Stimulated activated CD8-positive, alpha-beta memory T cell treated with anti-CD3 and anti-CD28 coated beads, Interleukin-7, amount 100 ng/mL, for 24 hours (primary cell): ENCODE measurements at places on chromosomes 7 and 10.

- no peak for DNase-seq
These were observed 3.1 kb downstream of the DYDC2 start for GRCh38 chr10:80359644-80360043.

GRCh38 chr7:118858651-118859149 lies 634.2 kb downstream of the ANKRD7 start:
- no peak for DNase-seq

DNA sequence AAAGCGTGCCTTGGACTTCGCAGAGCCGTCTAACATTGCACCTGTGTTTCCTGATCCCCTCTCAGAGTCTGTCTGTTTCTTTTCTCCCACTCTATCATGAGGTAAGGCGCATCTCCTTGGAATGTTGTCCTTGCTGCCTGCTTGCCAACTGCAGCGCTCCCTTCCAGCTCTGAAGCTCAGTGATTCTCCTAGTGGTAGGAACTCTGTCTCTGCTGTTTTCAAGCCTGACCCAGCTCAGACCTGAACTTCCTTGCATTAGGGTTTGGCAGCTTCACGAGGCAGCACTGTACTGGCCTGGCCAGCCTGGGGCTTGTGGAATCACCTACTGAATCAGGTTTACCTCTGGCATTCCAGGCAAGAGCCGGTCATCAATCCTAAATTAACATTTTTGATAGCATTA lies 123.9 kb downstream of the CREB5 start:
- no peak for DNase-seq

DNA sequence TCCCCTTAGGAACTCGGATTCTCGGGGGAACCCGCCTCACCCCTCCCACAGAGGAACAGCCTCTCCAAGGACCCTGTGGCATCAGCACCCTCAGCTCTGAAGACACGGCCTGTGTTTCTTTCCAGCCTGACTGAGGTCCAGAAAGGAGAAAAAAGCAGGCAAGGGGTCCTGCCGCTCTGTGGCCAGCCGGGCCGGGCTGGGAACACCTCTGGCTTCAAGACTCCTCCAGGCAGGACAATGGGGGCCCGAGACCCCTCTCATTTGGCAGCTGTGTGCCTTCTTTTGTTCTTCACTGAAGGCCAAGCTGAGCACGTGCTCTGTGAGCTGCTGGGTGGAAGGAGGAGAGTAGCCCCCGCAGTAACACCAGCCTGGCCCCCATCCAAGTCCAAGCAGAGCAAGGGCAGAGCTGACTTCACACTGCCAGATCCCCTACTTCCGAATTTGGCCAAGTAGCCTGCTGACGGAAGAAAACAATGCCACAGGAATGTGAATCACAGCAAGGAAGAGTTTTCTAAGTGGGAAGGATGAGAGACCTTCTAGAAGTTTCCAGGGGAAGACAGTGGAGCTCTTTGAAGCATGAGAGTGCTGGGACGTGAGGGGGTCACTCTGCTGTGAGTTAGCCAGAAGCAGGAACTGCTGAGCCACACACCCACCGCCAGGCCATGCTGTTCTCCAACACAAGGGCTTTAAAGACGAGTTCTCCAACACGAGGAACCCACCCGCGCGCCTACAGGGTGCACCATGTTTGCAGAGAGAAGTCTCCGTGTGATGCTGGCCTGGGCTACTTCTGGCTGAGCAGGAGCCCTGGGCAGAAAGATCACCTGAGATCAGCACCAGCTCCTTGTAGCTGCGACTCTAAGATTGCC lies 3.1 kb downstream of the CNPY1 start:
- no peak for DNase-seq

DNA sequence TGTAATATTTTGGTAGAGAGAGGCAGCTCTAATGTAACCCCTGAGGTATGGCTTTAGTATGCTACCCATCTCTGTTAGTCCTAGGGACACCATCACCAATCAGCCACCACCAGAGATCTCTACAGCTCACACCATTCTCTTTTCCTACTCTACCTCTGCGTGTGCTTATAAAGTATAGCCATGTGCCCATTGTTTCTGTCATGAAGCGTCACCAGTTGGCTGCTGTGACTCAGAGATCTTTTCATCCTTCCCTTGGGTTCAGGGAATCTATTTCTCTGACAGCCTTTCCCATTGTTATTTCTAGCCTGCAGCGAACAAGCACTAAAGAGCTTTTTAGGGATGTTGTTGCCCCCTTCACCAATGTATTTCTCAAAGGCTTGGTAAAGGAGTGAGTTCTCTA lies 103.3 kb downstream of the TPST1 start:
- DNase-seq, result no peak

DNA sequence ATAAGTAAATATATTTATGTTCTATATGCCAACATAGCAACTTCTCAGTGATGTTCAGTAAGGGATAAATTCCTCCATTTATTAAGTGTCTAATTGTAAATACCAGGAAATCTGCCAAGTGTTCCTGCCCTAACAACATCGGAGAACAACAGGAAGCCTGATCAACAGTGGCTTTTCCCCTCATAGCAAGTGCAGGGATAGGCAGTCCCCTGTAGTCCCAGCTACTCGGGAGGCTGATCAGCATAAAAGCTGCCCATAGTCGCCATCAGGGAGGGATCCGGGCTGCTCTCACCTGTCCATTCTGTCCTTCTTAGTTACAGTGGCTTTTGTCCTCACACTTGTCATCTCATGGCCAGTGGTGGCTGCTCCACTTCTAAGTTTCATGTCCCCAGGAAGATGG lies 141.3 kb downstream of the IDE start:
- DNase-seq, result no peak

DNA sequence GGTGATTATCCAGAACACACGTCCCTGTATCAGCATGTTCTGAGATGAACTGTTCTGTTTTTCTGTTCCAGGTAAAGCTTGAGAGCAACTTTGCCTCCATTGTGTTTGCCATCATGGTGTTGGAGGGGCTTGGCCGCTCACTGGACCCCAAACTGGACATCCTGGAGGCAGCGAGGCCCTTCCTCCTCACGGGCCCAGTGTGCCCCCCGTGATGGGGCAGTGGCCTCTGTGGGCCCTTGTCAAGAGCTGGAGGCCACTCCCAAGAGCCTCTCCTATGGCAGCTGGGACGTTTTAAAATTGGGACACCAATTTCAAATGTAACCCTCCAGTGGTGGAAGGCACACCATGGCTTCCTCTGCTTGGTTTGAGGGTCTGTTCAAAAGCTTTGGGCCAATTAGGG lies 1.9 kb upstream of the NDUFB2 start:
- no peak for DNase-seq

DNA sequence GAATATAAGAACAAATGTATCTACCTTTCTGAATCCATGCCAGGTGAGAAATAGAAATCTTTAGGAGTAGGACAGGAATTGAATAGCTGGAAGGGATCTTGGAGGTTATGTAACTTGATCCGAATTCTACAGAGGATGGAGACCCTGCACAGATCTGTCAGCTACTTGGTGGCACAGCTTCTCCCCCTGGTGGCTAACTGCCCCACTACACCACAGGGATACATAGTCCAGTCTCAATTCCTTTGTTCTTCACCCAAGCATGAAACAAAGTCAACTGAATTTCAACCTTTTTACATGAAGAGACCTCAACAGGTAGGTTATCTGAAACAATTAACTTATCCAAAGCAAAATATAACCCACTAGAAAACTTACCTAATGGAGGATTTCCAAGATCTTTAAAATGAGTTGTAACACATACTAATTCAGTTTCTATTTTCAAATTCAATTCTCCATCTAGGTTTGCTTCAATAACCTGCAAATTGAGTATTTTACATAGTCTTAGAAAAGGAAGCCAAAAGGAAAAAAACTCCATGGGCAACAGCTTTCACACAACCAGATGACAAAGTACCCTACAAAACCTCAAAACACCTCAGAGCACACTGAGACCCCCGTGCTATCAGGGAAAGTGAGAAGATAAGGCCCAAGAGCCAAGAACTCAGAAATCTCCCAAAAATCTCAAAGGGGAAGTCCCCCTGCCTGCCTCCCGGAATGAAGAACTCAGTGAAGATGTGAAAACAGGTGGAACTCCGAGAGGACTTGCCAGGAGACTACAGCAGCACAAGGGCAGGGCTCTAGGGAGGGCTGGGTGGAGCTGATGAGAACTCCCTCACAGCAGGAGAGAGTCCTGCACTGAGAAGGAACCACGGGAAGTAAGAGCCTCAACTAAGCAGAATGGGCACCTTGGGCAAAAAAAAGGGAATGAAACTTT lies 10.3 kb downstream of the HUS1 start:
- peak; percentile 31 for DNase-seq

- DNase-seq, result no peak
These were observed 8.7 kb upstream of the PLXNA4 start for GRCh38 chr7:132584796-132585494.

- no peak for DNase-seq
These were observed 55.7 kb downstream of the ANKMY2 start for GRCh38 chr7:16589881-16590280.

DNA sequence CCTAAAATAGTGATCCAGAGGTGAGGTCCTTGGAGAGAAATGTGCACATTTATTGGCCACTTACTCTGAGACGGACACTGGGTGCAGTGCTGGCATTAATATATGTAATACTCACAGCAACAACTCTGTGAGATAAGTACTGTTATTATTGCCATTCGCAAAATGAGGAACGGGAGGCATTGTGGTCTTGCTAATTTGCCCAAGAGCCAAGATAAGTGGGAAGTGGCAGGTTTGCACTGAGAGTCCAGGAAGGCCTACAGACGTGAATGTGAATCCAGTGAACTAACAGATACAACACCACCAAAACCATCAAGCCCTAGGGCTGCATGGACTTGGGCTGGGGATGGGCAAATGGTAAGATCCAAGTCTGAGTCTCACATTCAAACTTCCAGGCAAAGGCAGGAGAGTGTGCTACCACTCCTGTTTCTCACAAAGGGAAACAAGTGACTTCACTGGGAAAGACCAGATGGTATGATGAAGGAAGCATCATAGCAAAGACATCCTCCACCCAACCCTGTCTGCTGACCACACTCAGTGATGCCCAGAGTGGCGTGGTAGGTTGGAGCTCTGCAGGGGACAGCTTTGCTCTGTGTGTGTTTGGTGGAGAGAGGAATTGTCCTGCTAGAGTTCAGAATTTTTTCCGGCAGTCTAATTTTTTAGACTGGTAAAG lies 19.2 kb downstream of the TMEM273 start:
- no peak for DNase-seq

DNA sequence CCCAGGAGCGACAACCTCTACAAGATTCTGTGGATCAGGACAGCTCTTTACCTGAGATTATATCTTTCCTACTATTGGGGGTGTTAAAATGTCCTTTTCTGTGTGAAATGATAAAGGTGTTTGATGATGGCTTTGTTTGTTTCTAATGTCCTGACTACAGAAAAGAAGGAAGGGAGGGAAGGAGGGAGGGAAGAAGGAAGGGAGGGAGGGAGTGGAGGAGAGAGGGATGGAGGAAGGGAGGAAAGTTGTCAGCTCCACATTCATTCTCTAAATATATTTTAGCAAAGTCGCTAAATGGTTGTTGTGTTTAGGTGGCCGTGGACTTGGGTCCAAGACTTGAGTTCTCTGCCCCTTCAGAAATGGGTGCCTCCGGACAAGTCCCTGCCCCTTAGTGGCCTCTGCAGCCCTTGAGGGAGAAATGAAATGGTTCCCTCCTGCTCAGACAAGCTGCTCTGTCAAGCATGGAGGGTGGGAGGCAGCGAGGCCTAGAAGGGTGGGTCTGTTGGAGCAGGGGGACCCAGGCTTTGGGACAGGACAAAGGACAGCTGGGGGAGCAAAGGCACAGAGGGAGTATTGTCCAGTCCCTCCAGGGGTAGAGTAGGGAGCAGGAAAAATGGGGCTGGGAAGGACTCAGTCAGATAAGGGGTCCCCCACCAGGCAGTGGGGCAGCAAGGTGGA lies 4.4 kb downstream of the RGS10 start:
- DNase-seq, result no peak

DNA sequence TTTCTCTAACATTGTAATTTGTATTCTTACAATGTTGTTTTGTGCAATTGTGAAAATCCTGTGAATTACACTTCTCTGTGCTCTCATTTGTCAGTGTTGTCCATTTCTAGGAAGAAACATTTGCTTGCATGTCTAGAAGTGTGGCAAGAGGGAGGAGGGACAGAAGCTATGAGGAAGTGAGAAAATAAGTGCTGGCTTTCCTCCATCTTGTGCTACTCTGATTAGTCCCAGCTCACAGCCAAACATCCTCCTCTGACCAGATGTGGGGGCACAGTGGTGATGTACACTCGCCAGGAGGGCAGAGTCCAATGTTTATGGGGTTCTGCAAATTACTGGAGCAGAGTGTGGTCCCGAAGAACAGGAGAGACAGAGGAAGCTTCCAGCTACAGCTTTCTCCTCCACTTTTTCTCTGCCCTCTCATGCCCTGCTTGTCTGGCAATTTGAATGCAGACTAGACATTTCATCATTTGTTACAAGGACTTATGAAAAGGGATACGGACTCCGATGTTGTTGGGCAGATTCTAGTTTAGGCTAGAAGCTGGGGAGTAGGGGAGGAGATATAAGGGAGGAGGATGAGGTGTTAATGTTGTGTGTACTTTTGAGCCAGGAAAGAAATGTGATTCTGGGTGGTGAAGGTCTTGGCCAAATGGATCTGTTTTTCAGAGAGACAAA lies 131.0 kb upstream of the C1GALT1 start:
- DNase-seq, result no peak
